NCI-H82 (cell line): ENCODE measurements at places on chromosomes 3 and 15.

DNA sequence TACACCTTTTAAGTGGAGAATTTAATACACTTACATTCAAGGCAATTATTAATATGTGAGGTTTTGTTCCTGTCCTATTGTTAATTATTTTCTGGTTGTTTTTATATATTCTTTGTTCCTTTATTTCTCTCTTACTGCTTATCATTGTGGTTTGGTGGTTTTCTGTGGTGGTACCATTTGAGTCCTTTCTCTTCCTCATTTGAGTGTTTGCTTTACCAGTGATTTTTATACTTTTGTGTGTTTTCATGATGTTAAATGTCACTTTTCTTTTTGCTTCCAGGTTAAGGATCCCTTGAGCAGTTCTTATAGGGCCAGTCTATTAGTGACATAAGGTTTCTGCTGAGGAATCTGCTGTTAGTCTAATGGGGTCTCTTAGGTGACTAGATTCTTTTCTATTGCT lies 116.5 kb downstream of the LRRK1 start:
- no peak for DNase-seq

DNA sequence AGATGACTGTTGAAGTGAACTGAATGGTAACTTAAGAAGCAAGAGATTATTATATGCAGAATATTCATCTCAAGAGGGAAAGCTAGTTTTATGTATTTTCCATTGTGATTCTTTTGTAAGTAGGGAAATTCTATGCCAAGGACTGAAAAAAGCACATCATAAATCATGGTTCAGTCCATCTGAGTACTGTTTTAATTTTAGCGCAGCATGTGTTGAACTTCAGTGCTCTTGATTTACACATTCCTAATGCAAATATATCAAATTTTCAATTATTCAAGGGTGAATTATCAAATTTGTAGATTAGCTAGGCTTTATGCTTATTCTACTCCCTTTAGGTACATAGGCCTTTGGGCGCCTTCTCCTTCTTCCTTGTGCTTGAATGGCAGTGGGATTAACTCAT lies 50.3 kb upstream of the TCF12 start:
- peak; percentile 78 for DNase-seq

DNA sequence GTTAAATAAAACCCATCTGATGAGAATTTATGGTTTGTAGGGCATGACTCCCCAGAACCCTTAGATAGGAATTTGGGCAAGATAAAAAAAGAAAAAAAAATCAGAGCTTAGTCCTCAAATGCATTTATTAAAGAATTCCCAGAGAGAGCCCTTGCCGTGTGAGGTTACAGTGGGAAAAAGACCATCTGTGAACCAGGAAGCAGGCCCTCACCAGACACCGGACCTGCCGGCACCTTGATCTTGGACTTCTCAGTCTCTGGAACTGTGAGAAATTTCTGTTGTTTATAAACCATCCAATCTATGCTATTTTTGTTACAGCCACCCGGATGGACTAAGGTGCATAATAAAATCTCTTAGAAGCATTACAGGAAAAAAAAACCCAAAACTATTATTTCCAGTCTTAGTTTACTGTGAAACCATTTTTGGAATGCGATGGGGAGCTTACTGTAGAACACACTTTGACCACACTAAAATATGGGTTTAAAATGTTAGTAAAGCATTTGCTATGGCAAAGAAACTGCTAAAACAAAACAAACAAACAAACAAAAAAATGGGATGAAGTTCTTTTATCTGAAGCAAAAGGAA lies 72.2 kb downstream of the LEKR1 start:
- DNase-seq = no peak

GRCh38 chr15:52252781-52253180 lies 42.8 kb downstream of the MYO5C start:
- no peak for DNase-seq

DNA sequence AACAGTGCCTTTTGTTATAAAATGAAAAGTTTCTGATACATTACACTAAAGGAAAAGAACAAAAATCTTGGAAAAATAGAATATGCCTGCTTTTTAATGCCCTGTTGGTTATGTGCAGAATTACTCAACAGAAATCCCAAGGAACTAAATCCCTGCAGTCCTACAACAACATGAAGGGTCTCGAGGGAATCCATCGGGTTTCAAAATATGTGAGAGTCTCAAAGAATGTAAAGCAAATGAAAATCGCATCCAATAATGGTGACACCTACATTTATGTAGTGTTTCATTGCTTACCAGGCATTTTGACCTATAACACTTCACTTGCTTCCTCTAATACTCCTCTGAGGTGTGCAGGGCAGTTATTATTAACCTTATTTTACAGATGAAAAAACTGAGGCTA lies 411.3 kb downstream of the FOXP1 start:
- no peak for DNase-seq

DNA sequence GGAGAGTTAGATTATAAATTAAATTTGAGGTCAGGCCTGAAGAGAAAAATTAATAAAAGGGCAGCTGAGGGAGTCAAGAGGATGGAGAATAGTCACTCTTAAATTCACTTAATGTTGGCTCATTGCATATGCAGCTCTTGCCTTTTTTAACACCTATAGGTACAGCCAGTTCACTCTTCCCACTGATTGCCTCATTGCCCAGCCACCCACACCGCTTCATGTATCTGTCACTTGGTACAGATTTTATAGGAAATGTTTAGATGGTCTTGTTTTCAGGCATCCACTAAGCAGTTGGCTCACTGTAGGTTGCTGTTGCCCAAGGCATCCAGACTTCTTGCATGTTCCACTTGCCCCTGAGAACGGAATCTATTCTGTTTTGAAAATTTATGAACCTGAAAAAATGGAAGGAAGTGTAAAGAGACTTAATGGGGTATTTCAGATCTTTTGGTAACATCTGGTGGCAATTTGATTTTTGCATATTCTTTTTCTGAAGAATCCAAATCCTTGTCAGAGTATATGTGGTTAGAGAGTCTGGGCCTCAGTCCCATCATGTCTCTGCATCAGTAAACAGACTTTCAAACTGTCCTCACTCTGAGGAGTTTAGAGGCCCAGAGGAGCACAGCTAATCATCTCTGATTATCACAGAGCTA lies 151.9 kb downstream of the RBPMS2 start:
- DNase-seq = no peak

- peak; percentile 92 for DNase-seq
These were observed at the start of gene MTFMT for GRCh38 chr15:65028921-65029735. Gene MTFMT, minus strand, starts transcription at chr15:65029639. Its CDS starts 26 bp downstream, at chr15:65029613.

DNA sequence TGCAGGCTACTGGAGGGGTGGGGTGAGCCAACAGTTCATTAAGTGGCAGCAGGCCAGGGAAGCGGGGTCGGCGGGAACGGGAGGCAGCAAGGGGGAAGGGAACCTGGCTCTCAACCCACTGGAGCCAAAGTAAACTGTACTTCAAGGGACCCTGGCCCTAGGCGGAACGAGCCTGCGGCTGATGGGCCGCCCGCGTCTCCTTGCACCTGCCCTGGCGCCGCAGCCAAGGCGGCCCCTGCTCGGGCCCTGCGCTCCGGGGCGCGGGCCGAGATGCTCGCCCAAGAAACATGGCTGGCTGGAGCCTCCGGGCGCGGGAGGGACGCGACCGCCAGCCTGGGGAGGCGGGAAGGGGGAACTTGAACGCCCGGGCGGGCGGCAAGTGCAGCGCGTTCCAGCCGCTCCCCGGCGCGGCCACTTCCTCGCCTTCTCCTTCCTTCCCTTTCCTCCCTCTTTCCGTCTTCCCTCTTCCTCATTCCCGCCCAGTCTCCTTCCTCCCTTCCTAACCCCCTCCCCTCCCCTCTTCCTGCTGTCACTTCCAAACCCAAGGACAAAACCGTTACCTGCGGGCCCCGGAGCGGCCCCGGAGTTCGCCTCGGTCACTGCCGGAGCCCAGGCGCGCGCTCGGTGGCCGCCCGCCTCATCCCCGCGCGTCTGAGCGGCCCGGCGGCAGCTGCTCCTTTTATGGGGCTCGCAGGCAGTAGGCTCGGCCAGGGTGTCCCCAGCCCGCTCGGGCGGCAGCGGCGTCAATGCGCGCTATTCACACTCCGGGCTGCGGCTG lies 489.7 kb downstream of the MAGI1 start:
- DNase-seq = no peak
